Frontal cortex (tissue), 4 donors: ENCODE measurements at places on chromosomes 5 and 9. TPM values are rescaled to one million over a fixed set of nuclear protein-coding genes. Genes with fewer than 3 reads are reported as not detected.

GRCh38 chr5:9430306-9430705 is 115.6 kb downstream of the SEMA5A start:
- DNase-seq, result no peak

- DNase-seq, result peak; percentile 12
These were observed 7.5 kb upstream of the ERAP2 start for GRCh38 chr5:96868603-96869371.

- no peak for DNase-seq
These were observed 32.1 kb downstream of the USP20 start for GRCh38 chr9:129867136-129868022.

DNA sequence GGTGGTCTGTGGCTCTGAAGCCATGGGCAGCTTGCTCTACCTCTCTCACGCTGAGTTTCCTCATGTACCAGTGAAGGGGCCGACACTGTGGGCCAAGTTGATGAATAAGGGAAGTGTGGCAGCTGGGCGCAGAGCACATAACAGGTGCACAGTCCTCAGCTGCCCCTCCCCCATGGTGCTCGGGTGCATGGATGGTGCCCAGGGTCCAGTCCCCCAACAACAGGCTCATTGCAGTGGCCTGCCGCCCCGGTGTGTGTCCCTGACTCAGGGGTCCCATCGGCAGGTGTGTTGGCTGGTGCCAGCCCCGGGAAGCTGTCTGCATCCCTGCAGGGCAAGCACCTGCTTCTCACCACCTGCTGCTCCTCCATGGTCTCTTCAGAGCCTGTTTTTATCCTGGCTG is 36.6 kb downstream of the COL5A1 start:
- DNase-seq, result no peak

Gene OTP
- not detected for total RNA-seq

Gene EIF4E1B
- total RNA-seq, result under 0.01 TPM

Gene CDH12
- total RNA-seq, result 38.3 TPM

Gene CDC25C
- 2.4 TPM for total RNA-seq
